NCI-H1436 (cell line): ENCODE measurements at places on chromosomes 16 and 17.

- DNase-seq: no peak
Measured at GRCh38 chr16:76444832-76445231, 167.6 kb downstream of the CNTNAP4 start.

DNA sequence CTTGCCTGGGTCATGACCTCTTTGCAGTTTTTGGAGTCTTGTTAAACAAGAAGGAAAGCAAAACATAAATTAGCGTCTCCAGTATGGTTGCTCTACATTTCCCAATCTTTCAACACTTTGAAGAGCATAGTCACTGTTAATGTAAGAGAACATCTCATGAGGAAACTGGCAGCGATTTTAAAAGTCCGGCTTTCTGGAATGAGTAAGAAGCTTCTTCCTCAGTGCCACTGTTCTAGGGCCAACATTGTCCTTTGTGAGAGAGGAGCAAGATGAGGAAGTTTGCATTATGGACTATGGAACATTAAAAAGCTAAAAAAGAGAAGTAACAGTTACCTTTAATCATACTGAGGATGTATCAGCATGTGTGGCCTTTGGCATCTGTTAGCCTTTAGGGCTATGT is 73.1 kb downstream of the WNT3 start:
- no peak for DNase-seq

GRCh38 chr16:87806261-87806640 is 40.5 kb upstream of the KLHDC4 start:
- no peak for DNase-seq

DNA sequence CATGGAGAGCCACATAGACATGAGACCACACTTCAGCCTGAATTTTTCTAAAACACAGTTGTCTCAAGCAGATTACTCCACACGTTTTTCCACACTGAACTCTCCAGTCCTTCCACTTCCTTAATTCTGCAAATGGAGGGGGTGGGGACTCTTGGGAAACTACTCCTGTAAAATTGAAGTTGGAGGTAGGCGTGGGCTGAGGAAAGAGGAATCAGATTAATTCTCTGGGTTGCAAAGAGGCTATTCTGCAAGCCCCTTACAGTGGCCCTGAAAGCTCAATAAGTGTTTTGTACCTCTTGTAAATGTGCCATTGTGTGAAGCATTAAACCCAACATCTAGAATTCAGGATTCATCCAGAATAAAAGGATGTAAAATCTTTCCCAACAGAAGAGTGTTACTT is 9.6 kb downstream of the MARVELD3 start:
- DNase-seq: no peak

DNA sequence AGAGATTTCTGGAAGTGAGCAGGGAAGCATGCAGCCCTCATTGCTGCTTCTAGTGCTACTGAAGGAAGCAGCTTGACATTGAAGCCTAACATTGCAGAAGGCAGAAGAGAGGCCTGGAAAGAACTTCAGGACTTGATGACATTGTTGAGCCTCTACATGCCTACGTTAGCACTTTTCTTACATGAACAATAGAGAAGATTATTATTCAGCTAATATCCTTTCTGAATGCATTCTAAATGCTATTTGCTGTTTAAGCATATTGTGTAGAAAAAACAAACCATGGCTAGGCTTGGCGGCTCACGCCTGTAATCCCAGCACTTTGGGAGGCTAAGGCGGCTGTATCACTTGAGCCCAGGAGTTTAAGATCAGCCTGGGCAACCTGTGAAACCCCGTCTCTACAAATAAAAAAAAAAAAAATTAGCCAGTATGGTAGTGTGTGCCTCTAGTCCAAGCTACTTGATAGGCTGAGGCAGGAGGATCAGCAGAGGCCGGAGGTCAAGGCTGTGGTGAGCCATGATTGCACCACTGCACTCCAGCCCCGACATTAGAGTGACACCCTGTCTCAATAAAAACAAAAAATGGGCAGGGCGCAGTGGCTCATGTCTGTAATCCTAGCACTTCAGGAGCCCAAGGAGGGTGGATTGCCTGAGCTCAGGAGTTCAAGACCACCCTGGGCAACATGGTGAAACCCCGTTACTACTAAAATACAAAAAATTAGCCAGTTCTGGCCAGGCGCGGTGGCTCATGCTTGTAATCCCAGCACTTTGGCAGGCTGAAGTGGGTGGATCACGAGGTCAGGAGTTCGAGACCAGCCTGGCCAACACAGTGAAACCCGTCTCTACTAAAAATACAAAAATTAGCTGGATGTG is 2.2 kb upstream of the AURKB start:
- no peak for DNase-seq
